Activated CD4-positive, CD25-positive, alpha-beta regulatory T cell treated with anti-CD3 and anti-CD28 coated beads, Interleukin-2, amount 50 U/mL, for 24 hours (primary cell): ENCODE measurements at places on chromosomes 4 and X.

DNA sequence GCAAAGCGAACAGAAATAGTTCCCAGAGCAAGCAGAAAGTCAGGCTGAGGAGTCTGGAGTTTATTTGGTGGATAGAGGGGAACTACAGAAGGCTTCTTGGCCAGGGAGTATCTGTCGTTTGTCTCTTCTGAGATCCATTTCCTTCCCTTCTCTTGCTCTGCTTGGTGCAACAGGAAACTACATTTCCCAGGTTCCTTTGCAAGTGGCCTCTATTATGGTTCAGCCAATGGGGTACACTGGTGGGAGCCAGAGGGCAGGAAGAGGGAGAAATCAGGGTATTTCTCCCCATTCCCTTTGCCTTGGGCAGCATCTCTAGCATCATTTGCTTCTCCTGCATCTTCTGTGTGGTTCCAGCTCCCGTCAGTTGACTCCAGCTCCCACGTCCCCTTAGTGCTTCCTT, 142.1 kb downstream of the BCOR start:
- ATAC-seq, result no peak

- no peak for ATAC-seq
Observed at GRCh38 chrX:72060921-72061490, 70.7 kb downstream of the RTL5 start.

DNA sequence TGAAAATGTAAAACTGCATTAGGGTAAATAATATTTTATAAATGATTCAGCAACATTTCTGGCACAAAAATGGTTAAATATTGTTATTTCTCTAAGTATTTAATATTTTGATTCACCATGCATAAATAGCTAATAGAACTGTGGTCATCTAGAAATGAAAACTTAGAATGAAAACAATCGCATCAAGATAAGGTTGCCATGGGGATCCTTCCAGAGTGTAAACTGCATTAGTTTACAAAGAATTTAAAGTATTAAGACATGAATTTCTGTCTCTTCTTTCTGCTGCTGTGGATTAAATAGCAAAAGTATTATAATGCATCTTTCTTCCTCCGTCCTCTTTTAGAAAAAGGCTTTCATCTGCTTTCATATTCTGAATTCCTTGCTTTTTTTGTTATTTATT, 1064.6 kb upstream of the SLIT2 start:
- ATAC-seq, result no peak

GRCh38 chr4:8167815-8168214, 9.2 kb upstream of the ABLIM2 start:
- ATAC-seq, result no peak

- ATAC-seq, result no peak
Observed at GRCh38 chrX:148049441-148049840, 68.3 kb downstream of the FMR1NB start.

GRCh38 chr4:77433418-77433733, 172.2 kb upstream of the CXCL13 start:
- no peak for ATAC-seq

- no peak for ATAC-seq
Observed at GRCh38 chr4:99664716-99665115, 7.1 kb upstream of the C4orf54 start.

GRCh38 chrX:135484641-135485289, 35.7 kb upstream of the INTS6L start:
- no peak for ATAC-seq

GRCh38 chr4:173243321-173243720, 74.7 kb downstream of the GALNT7 start:
- ATAC-seq, result no peak

DNA sequence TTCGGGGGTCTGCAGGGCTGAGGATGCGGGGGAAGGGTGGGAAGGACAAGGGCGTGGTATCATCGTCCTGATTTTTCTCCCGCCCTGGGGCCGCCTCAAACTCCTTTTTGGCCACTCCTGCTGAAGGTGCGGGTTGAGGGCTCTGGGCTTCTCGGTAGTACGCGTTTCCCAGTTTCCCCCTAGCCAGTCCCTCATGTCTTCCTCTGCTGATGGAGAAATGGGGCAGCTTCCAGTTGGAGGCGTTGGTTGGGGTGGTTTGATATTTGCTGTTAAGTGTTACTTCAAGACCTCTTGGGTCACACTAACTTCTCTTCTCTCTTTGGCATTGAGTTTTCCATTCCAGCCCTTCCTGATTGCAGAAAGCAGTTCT, 482 bp downstream of the GSTCD start:
- ATAC-seq, result peak; percentile 7

- no peak for ATAC-seq
Observed at GRCh38 chrX:40004246-40004535, 93.6 kb downstream of the BCOR start.

GRCh38 chrX:154355094-154355775, 19.2 kb downstream of the FLNA start:
- no peak for ATAC-seq

- ATAC-seq, result no peak
Observed at GRCh38 chrX:12249997-12250396, 111.7 kb downstream of the FRMPD4 start.

GRCh38 chrX:68568136-68568535, 69.3 kb downstream of the YIPF6 start:
- ATAC-seq, result peak; percentile 70

GRCh38 chr4:148415500-148415899, 26.7 kb downstream of the NR3C2 start:
- ATAC-seq, result no peak

- ATAC-seq, result no peak
Observed at GRCh38 chr4:184313058-184313581, 95.4 kb upstream of the ENPP6 start.

DNA sequence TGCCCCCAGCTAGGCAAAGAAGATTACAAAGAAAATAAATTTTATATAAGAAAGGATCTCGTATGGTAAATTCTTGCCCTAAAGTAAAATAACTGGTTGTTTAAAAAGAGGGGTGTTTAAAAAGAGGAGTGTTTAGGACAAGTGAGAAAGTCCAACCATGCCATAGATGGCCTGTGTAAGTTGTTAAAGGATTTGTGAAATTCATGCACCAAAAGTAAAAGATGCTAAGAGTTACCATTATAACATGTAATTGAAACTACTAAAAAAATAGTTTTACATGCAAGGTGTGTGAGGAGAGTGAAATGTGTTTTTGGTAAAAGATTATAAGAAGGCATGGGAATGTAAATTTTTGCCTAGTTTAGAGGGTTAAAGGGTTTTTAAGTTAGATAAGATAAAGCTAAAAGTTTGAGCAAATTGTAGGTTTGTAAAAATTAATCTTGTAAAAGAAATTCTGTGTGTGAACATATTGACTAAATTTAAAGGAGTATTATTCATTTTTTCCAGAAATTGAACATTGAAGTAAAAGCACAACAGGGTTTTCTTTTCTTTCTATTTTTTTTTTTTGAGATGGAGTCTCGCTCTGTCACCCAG, 20.1 kb downstream of the HTT-AS start:
- no peak for ATAC-seq

GRCh38 chr4:5839751-5840674, 52.9 kb downstream of the CRMP1 start:
- no peak for ATAC-seq

DNA sequence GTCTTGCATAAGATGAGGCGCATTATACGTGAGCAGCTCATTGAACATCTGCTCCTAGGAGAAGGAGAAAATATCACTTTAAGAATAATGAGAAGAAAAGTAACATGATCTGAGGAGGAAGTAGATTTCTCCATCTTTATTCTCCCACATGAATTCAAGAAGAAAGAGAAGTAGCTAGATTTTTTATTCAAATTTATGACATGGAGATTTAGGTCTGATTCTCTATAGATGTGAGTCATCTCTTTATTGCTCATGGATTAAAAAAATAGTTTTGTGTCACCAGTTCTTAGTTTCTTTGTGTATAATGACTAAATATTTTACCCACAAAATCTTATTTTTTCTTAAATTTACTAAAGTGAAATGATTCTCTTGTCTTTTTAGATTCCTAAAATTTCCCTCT, 40.4 kb downstream of the HPGDS start:
- ATAC-seq, result no peak

DNA sequence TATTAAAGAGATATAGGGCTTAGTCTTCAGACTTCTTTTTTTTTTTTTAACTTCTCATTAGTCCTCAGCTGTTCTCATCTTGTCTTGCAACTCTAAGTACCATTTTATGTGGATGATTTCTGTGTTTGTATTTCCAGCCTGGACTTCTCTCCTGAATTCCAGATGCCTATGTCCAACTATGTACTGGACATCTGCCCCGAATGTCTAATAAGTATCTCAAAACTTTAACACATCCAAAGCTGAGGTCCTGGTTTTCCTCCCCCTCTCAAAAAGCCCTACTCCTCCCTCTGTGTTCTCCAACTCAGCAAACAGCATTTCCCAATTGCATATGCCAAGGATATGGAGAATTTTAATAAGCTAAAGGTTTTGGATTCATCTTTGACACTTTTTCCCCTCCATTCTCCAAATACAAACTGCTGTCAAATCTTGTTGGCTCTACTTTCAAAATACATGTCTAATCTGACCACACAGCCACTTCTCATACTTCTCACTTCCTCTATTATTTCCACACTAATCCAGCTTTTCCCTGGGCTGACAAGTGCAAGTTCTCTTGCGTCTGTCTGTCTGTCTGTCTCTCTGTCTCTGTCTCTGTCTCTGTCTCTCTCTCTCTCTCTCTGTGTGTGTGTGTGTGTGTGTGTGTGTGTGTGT, 79.8 kb downstream of the CLCN5 start:
- no peak for ATAC-seq

DNA sequence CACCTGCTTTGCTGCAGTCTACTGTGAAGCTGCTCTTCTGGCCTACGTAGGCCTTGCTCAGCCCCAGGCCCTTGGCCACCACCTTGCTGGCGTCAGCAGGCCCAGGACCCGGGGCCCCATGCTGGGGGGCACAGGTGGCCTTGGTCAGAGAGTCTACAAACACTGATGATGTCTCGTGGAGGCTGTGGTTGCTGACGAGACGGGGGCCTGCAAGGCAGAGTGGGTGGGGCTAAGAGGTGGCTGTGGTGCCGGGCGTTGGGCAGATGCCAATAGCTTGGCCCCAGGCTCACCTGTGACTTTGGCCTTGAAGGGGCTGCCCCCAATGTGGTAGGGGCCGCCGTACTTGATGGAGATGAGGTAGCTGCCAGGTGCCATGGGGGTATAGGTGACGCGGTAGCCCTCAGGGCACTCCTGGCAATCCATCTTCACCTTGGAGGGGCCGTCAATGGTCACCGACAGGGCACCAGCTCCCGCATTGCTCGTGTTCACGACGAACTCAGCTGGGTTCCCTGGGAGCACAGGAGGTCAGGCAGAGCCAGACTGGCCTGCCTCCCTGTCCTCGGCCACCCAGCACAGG, 25.0 kb downstream of the FLNA start:
- ATAC-seq, result no peak

DNA sequence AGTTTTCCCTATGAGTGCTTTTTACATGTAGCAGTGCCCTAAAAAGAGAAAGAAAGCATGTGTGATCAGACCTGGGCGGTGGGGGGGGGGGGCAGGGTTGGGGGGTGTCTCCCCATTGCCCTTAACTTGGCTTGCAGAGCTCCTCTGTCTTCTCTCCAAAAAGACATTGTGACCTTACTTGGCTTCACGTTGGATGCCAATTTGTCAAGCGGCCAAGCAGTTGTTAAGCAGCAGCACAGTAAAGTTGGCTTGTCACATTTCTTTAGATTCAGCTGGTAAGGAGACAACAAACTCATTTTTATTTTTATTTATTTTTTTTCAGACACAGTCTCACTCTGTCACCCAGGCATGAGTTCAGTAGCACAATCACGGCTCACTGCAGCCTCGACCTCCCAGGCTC, 57.3 kb upstream of the ZNF157 start:
- ATAC-seq, result no peak

DNA sequence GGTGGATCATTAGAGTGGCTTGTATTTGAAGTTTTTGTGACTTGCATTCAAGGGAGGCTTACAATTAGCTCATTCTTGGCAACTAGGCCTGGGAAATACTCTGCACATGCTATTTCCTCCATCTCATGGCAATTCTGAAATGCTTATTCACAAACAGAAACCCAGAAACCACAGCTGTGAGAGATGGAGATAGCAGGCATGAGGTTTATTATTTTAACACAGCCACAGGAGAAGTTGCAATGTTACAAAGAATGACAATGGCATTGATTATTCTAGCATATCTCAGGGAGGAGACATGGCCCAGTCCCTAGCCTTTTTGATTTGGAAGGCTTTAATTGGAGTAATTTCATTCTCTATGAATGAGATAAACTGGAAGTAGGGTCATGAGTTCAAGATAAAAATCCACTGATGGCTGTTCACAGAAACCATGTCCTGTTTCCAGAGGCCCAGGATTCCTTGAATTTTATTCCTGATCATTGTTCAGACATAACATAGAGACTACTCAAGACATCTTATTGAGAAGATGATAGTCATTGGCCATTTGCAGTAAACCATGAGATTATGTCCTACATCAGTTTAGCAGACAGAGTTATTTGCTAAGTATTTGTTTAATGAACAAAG, 123.9 kb downstream of the MID1 start:
- ATAC-seq, result no peak

GRCh38 chr4:140103676-140104075, 50.3 kb downstream of the MAML3 start:
- peak; percentile 93 for ATAC-seq

DNA sequence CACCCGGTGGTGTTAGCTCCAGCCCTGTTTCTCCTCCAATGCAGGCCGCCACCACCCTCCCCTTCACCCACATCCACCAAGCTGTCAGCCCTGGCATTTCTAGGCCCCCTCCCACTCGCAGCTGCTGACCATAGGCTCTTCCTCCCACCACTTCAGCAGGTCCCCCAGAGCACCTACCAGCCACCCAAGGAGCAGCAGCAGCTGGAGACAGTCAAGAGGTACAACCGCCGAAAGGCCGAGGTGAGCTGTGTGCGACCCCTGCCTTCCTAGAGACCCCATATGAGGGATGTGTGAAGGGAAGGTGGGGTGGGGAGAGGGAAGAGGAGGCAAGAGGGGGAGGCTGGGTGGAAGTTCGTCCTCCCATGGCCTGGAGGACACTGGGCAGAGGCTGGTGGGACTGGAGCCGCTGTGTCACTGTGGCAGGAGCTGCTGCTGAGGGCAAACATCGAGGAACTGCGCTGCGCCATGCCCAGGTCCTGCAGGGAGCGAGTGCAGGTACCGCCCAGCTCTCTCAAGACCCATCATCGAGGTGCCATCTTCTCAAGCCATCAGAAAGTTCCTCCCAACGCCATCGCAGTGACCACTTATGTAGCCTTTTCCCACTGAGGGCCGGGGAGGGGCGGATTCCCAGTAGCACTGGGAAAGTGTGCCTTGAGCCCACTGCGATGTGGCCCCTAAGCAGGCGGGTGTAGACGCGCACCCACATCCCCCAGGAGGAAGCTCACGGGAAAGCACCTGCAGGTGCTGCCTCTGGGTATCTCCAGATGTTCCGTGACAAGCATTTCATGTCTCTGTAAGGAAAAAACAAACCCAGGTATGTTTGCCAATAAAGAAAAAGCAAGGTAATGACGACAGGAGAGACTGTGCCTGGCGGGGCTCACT, 19.2 kb upstream of the RNF4 start:
- no peak for ATAC-seq

DNA sequence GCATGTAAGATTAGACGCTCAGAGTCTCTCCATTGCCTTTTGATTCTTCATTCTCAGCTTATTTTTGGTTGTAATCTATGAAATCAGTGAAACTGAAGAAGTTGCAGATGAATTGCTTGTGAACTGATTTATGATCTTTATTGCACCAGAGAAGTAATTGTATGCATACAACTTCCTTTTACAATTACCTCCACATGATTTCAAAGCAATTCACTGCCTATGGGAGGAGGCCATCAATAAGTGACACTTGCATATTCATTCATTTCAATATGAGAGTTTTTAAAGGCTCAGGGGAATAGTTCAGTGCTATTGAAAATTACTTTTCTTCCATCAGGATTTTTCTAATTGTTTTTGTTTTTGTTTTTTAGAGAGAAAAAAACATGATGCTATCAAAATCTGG, 222.3 kb downstream of the NKX6-1 start:
- no peak for ATAC-seq

GRCh38 chr4:147839663-147840062, 107.8 kb downstream of the ARHGAP10 start:
- ATAC-seq, result no peak
